ENCODE measurements at places on chromosomes 1 and 21.

GRCh38 chr1:229869240-229869639, 197.8 kb upstream of the GALNT2 start:
- DNase-seq, result no peak

DNA sequence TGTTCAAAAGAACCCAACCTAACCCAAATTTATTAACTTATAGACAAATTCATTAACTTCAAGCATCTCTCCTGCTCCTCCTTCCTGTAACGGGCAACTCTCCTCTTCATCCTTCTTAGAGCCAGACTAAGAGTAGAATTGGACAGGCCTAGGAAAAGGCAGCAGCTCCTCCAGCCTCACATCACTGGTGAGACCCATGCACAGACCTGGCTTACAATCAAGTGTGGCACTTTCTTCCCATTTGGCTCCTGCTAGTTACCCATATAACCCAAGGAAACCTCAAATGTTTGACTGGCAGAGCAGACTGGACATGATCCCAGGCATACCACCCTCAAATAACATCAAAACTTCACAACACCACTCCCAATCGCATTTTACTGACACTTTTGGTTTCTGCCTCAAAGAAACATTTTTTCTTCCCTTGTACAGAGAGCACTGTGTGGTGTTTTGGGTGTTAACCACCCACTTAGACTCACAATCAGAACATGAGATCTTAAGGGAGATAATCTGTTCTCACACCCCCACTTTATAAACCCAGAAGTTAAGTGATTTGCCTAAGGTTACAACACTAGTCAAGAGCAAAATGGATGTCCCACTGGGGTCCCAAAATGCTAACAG, 101.4 kb downstream of the SIPA1L2 start:
- DNase-seq, result no peak

- no peak for DNase-seq
These were observed 2.8 kb upstream of the EFNA4 start for GRCh38 chr1:155060736-155061135.

GRCh38 chr1:77888781-77889642, 588 bp downstream of the NEXN start:
- peak; percentile 81 for DNase-seq

GRCh38 chr21:35309316-35309715, 260.2 kb upstream of the RUNX1 start:
- no peak for DNase-seq

Data from foreskin fibroblast (primary cell).